ENCODE measurements at places on chromosomes 6 and 20.

GRCh38 chr6:148924226-148925012 lies 177.6 kb downstream of the UST start:
- no peak for DNase-seq

DNA sequence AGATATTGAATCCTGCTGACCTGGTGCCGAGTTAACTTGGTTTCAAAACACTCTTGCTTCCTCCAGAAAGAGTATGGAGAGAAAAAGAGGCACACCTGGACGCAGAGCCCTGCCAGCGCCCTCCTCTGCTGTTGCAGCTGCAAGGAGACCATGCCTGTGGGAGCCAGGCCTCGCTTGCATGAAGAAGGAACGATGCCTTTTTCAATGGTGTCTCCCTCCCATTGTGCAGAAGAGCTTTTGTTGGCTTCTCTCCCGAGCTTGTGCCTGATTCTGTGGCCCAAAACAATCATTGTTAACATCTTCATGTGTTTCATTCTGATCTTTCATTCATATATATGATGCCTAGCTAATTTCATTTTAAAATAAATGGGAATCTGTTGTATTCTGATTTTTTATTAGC lies 98.1 kb downstream of the FAM120B start:
- DNase-seq: no peak

DNA sequence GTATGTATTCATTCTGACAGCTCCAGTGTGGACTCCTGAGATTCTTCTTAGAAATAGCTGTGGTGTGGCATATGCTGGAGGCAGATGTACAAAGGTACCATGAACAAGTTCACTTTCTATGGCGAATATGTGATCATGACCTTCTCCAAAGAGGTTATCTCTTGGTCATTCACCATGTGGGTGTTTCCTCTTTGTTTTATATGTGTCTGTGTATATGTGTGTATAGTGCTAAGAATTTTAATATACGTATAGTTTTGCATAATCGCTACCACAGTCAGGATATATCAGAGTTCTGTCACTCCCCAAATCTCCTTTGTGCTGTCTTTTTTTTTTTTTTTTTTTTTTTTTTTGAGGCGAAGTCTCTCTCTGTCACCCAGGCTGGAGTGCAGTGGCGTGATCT lies 47.1 kb downstream of the PHACTR2 start:
- DNase-seq: no peak

- no peak for DNase-seq
Observed at GRCh38 chr6:161918628-161919205, 644.9 kb upstream of the AGPAT4 start.

DNA sequence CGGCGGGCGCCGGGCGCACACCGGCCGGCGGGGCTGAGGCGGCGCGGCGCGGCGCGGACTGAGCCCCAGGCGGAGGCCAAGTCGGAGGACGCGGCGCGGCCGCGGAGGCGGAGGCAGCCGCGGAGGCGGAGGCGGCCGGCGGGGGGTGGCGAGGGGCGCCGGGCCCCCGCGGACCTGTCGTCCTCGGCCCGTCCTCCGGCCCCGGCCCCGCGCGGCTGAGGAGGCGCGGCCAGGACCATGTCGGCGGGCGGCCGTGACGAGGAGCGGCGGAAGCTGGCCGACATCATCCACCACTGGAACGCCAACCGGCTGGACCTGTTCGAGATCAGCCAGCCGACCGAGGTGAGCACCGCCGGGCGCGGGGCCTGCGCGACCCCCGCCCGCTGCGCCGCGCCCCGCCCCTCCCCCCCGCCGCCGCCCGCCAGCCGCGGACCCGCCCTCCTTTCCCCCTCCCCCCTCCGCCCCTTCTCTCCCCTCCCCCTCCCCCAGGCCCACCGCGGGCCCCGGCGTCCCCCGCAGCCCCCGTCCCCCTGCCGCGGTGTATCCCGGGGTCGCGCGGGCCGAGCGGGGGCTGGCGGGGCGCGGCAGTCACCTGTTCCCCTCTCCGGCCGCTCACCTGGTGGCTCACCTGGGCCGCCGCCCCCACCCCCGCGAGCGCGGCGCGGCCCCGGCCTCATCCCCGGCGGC lies at the start of gene AFDN:
AFDN (plus strand) TSS at position 16 of the 687 bp plus-strand sequence; CDS start at position 238, 222 bp downstream.
- DNase-seq: no peak

Measured in vagina (tissue), 2 donors.